Eye (tissue), 1 donor: ENCODE measurements at places on chromosomes 5 and 9.

GRCh38 chr5:142900927-142901326 lies 130.8 kb downstream of the ARHGAP26 start:
- peak; percentile 51 for DNase-seq

GRCh38 chr5:141478321-141478945 lies 2.7 kb downstream of the PCDHGC3 start:
- DNase-seq = no peak

GRCh38 chr5:61277190-61277589 lies 54.9 kb upstream of the ZSWIM6 start:
- DNase-seq = no peak

GRCh38 chr5:151461312-151461711 lies 13.9 kb downstream of the SLC36A1 start:
- no peak for DNase-seq

DNA sequence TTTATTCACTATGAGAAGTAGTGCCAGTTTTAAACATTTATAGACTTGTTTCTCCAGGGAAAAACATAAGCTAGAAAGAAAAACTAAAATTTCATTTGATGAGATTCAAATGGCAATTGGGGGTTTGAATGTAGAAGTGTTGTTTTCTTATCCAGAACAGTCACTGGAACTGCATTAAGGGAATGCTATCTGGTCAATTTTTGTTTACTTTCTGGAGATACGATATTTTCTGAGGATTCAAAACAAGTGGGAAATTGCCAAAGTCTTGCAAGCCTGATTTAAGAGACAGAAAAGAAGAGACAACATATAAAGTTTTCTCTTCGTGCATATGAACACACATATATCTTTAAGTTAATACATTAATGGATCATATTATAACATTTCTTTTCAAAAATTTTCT lies 118.4 kb downstream of the NXNL2 start:
- DNase-seq = peak; percentile 25

DNA sequence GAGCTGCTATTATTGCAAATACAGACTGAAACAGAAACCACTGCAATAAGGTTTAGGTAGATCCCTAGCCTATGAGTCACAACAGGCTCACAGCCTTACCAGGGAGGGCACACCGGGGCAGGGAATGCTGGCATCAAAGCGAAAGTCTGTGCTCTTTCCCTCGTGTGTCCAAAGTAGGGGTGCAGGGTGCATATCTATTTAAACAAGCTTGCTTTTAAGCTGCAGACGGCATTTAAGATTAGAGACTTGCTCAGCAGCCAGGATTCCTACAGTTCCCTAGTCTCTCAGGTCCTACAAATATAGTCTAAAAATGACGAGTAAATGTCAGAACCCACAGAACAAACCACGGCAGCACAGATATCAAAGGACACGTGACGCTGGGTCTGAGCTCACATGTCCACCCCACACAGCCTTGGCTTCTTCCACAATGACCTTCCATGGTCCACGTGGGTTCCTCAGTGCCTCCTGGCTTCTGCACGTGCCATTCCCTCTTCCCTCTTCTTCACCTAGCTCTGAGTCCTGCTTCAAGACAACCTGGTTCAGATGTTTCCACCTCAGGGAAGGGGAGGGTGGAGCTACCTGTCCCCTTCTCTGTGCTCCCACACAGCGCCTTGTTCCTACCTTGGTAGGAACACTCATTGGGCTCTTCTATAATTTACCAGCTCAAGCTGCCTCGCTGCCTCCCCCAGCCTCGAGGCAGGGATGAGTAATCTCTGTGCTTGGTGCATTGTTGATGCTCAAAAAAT lies 193.2 kb downstream of the MAPKAP1 start:
- no peak for DNase-seq

DNA sequence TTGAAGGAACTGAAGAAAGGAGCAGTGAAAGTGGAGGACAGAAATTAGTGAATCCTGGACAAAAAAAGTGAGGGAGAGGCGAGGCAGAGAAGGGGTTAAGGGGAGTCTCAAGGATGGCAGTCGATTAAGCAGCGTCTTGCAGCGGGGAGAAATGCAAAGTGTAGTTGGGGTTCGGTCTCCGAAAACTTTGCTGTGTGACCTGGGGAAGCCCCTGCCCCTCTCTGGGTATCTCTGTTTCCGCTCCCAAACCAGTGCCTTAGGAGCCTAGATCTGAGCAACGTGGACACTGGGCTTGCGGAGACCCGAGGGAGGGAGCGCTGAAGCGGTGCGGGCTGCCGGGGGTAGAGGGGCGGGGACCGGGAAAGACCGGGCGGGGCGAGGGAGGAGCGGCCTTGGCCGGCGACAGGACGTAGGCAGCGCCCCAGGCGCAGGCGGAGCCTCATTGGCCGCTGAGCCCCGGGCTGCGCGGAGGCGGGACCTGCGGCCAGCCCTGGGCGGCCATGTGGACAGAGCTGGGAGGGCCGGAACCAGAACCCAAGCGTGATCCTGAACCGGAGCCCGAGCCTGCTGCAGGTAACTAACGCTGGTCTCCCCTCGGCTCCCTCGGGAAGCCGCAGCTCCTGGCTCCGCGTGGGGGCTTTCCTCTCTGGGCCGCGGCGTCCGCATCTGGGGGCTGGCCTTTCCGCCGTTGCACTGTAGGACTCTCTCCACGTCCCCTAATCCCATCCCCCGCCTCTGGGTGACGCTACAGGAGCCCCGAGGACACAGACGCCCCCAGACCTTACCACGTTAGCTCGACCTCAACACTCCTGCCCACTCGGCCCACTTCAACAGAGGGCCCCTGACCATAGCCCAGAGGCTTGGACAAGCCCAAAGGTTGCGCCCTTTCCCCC lies at the start of gene ALDH1B1:
ALDH1B1 (plus strand) TSS at position 468 of the 893 bp plus-strand sequence. CDS start 3,047 bp downstream, outside the sequence.
- peak; percentile 92 for DNase-seq
